Stromal cell of bone marrow (primary cell): ENCODE measurements at places on chromosomes 3 and 15.

GRCh38 chr15:101175401-101175800, 76.4 kb downstream of the CHSY1 start:
- DNase-seq: no peak

DNA sequence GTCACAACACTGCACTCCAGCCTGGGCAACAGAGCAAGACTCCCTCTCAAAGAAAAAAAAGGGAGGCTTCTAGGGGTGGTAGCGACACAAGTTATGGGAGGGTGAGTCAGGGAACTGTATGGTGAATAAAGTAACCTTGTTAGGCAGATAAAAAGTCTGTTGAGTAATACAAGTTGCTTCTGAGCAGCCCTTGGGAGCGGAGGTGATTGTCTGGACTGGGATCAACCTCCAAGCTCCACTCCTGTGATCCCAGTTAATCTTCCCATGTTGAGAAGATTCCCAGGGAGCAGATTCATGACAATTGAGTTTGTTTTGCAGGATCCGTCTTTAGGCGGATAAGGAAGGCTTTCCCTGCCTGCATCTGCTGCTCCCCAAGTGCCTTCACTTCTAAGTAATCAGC, 335.9 kb downstream of the THSD4 start:
- no peak for DNase-seq

DNA sequence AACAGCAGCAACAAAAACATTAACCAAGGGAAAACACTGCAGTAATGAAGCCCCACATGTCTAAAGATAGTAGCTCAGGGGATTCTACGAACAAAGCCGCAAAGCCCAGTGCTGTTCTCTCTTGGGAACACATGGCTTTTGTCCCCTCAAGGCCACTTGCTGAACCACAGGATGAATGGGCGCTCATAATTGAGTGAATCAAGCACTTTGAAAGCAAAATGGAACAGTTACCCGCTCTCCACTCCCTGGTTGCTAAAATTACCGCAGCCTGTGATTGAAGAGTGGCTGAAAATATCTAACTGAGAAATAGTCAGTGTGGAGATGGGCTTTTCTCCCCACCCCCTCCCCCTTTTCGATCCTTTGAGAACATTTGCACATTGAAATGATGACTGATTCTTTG, 39.6 kb downstream of the RASGRF1 start:
- no peak for DNase-seq

DNA sequence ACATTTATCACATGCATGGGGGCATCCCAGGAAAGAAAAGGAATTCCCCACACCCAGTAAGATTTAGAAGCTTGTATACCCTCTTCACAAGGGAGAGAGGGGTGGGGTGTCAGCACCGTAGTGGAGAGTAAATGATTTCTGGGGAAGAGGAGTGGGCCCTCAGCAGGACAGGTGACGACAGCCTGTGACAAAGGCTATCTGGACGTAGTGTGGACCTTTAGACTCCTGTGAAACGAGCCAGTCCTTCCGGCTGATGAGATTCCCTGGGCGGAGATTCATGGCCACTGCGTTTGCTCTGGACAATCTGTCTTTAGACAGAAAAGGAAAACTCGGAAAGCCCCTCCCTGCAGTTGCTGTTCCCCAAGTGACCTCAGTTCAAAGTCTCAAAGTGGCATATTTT, 1.7 kb upstream of the FAM3D start:
- DNase-seq: no peak

- DNase-seq: peak; percentile 18
These were observed 46.9 kb downstream of the CHRD start for GRCh38 chr3:184426691-184427141.

DNA sequence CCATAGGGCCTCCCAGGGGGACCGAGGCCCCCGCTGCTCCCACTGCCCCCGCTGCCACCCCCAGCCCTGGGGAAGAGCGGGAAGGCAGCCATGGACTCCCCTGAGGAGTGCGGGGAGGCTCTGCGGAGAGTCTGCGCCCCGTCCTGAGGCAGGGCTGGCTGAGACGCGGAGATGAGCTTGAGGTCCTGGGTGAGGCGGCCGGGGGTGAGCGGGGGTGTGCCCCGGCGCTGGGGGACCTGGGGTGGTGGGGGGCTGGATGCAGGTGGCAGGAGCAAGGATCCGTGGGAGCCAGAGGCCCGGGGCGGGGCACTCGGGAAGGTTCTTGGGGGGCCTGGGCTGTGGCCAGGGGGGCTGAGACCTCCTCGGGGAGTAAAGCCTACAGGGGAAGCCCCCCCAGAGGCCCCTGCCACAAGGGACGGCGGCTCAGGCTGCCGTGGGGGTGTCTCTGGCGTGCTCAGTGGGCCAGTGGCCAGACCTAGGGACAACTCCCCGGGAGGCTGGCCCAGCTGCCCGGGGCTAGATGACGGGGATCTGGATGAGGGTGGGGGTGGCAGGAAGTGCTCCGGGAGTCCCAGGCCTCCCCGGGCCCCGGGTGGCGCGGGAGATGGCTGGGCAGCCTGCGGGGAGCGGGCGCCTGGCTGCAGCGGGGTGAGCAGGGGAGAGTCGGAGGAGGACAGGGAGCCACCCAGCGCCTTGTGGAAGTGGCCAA, 45.9 kb downstream of the HCN4 start:
- no peak for DNase-seq
